NCI-H1048 (cell line): ENCODE measurements at places on chromosomes 3 and 15.

DNA sequence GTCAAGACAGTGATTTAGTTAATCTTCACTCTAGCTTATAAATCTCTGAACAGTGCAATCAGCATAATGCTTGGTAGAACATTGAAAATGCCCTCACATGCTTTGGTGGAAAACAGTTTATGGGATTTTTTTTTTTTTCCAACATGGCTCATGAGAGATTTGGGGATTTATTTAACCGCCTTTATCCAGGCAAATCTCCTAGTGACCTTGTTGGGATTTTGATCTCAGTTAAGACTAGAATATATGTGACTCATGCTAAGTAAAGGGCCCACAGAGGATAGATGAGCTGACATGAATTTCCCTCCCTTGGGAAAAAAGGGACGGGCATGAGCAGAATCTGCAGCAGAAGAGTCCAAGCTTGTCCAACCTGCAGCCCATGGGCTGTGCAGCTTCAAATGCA, 18.7 kb downstream of the LRTM1 start:
- no peak for DNase-seq

DNA sequence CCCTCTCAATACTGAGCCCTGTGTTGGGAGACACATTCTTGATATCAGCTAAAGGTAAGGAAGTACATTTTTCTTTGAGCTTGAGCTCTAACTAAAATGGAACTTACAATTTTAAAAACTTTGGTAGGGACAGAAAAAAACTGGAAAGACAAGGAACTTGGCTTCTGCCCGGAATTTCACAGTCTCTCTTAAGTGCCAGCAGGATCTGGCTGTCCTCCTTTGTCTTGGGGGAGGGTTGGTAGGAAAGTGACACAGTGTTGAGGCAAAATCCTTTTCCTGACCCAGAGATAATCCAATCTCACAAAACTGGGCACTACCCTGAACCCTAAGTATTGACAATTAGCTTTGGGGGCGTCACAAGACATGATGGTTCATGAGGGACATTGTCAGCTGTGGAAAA, 45.3 kb downstream of the ZPLD1 start:
- DNase-seq = no peak

GRCh38 chr3:51378065-51378464, 7.0 kb upstream of the MANF start:
- DNase-seq = no peak

DNA sequence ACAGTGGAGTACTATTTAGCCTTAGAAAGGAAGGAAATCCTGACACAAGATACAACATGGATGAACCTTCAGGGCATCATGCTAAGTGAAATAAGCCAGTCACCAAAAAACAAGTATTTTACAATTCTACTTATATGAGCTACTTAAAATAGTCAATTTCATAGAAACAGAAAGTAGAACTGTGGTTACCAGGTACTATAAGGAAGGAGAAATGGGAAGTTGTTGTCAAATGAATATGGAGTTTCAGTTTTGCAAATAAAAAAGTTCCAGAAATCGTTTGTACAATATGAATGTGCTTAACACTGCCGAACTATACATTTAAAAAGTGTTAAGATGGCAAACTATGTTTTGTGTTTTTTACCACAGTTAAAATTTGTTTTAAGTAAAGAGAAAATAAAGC, 26.8 kb downstream of the TRANK1 start:
- DNase-seq = no peak

GRCh38 chr3:174232658-174233429, 626.3 kb upstream of the NAALADL2 start:
- DNase-seq = no peak

GRCh38 chr3:20488151-20488550, 302.1 kb upstream of the SGO1 start:
- no peak for DNase-seq

DNA sequence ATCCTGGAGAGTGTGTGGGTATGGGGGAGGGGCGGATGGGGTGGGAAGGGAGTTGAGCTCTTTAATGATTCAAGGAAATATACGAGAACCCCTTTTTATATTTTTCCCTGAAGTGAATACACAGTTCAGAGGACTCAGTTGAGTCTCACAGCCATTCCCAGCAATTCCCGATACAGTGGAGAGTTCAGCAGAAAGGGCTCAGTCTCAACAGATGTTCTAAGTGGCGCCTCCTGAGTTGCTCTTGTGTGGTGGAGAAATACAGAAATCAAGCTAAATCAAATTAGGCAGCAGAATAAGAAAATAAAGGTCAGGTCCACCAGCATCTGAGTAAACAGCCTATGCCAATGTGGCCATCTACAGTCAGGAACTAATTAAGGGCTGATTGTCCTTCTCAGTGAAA, 372.1 kb downstream of the NR2F2 start:
- DNase-seq = no peak

DNA sequence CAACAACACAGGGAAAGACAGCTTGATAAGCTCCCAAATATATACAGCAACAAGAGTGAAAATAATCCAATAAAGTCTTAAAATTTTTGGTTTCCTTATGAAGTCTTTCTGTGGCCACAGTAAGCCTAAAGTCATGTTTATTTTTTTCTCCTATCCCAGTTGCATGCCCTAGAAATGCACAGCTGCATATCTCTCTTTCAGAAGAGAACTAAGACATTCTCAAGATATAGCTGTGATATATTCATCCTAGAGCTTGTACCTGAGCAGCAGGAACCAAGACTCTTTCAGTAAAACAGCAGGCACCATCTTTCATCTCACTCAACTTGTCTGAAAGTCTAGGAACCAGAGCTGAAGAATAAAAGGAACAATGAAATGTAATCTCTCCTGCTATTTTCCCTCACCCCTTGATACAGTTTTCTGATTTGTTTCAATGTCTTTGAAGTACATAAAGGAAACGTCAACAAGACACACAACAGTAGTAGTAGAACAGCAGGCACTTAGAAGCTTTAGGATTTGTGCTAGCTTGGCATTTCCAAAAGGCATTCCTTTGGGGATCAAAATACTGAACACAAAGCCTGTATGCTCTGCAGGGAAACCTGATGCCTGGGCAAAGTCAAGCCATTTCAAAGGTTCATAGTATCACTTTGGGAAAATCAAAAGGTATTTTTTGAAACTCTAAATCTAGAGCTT, 536.8 kb downstream of the PYDC2 start:
- DNase-seq = no peak

GRCh38 chr3:39271363-39271914, 8.4 kb downstream of the CX3CR1 start:
- no peak for DNase-seq

- DNase-seq = no peak
Measured at GRCh38 chr3:133477487-133477886, 77.6 kb downstream of the BFSP2 start.
